Camera-type eye (tissue), 1 donor: ENCODE measurements at places on chromosomes 1 and 21. TPM values are rescaled to one million over a fixed set of nuclear protein-coding genes. Genes with fewer than 3 reads are reported as not detected.

Gene NFIA
- total RNA-seq, result 64.5 TPM

Gene CFAP57
- total RNA-seq, result 1.2 TPM

Gene KRTAP13-4
- not detected for total RNA-seq

Gene FMO4
- 5.7 TPM for total RNA-seq
